Heart left ventricle (tissue), 16 donors: ENCODE measurements at places on chromosomes 11 and 22. TPM values are rescaled to one million over a fixed set of nuclear protein-coding genes. Genes with fewer than 3 reads are reported as not detected.

The ANGPTL5 gene
- total RNA-seq: 0.77 TPM

- H3K4me1 ChIP-seq: no peaks in the 10 kb centered on the region
- no peak for DNase-seq
- no peaks in the 10 kb centered on the region for H3K27me3 ChIP-seq
Measured at GRCh38 chr11:124078591-124078990, 36.7 kb upstream of the VWA5A start.

GRCh38 chr22:43521716-43522115 is 109.9 kb downstream of the MPPED1 start:
- H3K4me3 ChIP-seq: no peak overlapping the region
- H3K27ac ChIP-seq: no peak overlapping the region
- no peak for DNase-seq

- H3K36me3 ChIP-seq: no peaks in the 10 kb centered on the region
- H3K27ac ChIP-seq: no peak overlapping the region
- no peak for DNase-seq
- no peak overlapping the region for H3K4me3 ChIP-seq
- no peaks in the 10 kb centered on the region for H3K4me1 ChIP-seq
Measured at GRCh38 chr22:38832005-38832978, 11.5 kb downstream of the NPTXR start.

GRCh38 chr11:12170984-12171383 is 60.6 kb downstream of the MICAL2 start:
- peaks cover 82% of the 10 kb centered on the region for H3K4me1 ChIP-seq
- DNase-seq: peak; percentile 49

The OR4C11 gene
- total RNA-seq: not detected

DNA sequence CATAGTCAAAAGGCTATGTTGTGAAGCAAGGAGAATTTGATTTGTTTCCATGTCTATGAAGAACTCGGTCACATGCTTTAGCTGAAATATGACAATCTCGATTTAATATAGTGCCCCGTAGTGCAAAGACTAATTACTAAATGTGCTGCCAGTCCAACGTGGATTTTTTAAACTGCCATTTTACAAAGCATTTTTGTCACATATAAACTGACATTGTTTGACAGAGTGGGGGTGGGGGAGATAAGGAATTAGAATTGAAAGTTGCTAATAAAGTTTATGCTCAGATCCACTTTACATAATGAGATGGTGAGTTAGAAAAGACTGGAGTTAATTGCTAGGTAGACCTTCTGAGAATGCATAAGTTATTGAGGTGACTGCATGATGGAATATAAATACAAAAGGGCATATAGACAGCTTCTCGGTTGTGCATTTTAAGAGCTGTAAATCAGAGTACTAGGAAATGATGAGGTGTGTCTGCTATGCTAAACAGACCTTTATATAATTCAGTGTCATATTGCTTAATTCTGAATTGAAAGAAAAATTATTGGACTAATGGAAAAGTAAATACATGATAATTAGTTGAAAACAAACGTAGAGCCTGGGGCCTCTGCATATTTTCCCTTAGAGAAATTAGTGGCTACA is 158.9 kb upstream of the MTNR1B start:
- DNase-seq: no peak
- no peaks in the 10 kb centered on the region for H3K36me3 ChIP-seq
- H3K4me1 ChIP-seq: no peaks in the 10 kb centered on the region
- H3K4me3 ChIP-seq: no peak overlapping the region
- no peaks in the 10 kb centered on the region for H3K27me3 ChIP-seq

The CHRM1 gene
- total RNA-seq: not detected

DNA sequence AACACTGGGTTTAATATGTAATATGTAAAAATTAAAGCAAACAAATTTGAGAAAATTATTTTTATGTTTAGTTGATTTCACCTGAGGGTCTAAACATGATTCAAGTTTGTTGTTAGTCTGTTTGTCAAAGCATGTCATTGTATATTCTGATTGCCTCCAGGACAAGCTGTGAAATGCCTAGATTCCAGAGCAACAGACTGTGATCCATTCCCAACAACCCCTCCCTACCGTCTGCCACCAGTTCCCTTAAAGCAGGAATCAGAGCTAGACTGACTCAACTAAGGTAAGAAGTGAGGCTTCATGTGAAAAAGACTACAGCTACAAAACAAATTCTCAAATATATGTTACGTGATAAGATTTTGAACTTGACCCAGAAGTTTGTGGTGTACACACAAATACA is 304.2 kb downstream of the RAB38 start:
- no peak for DNase-seq
- H3K4me1 ChIP-seq: no peaks in the 10 kb centered on the region
- no peak overlapping the region for H3K27ac ChIP-seq
- H3K4me3 ChIP-seq: no peak overlapping the region
- H3K27me3 ChIP-seq: no peaks in the 10 kb centered on the region

DNA sequence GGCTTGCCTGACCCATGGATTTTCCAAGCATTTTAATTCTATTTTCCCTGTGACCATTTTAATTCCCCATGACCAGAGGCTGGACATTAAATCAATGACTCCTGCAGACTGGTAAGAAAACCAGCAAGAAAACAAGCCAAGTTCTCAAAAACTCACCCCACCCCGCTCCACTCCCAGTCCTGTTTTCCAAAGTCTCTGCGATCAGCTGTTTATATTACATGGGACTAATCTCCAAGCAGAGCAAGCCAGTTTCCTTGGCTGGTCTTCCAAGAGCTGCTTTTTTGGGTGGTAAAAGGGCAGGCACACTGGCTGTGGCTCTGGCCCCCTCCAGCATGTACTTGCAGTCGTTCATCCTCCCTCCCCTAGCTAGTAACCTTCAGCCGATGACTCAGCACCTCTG is 97.9 kb downstream of the RRAS2 start:
- no peak overlapping the region for H3K4me3 ChIP-seq
- H3K27ac ChIP-seq: no peak overlapping the region

The KDELR3 gene
- 10.7 TPM for total RNA-seq

The PTPRJ gene
- total RNA-seq: 39.0 TPM

GRCh38 chr22:46900549-46900948 is 138.1 kb downstream of the TBC1D22A start:
- no peak overlapping the region for H3K27ac ChIP-seq
- peaks cover under 1% of the 10 kb centered on the region for H3K4me1 ChIP-seq
- no peaks in the 10 kb centered on the region for H3K36me3 ChIP-seq
- DNase-seq: no peak
- H3K27me3 ChIP-seq: no peaks in the 10 kb centered on the region

- no peaks in the 10 kb centered on the region for H3K4me1 ChIP-seq
- DNase-seq: no peak
- no peaks in the 10 kb centered on the region for H3K36me3 ChIP-seq
- H3K27me3 ChIP-seq: no peaks in the 10 kb centered on the region
Measured at GRCh38 chr11:131624531-131624930, 254.1 kb downstream of the NTM start.

DNA sequence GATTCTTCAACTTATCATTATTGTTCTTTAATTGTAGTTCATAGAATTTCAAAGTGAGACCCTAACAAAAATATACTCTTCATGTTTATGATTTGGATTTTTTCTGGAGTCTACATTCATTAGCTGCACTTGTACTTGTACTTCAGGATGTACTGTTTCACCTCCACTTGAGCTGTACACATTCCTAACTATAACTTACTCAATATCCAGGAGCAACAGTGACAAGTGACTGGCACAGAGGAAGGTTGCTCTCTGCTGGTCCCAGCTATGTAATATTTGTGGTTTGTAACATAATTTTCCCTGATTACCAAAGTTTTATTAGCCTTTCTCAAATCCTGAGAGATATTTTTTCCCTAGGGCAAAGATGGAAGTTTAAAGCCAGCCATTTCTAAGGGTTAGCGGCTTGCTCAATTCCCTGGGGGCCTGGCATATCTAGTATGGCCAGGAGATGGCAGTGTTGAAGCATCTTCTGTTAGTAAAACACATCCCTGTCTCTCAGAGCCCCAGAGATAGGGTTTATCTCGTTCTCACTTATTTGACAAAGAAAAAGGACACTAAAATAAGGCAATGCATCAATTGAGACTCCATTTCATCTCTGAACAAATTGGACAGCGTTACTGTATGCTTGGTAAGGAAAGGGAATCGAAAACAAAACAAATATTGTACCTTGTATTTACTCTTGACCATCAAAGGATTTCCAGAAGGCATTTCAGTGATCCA is 14.2 kb downstream of the OR52A5 start:
- peak; percentile 49 for DNase-seq
- no peaks in the 10 kb centered on the region for H3K27me3 ChIP-seq
- H3K27ac ChIP-seq: no peak overlapping the region
- H3K36me3 ChIP-seq: no peaks in the 10 kb centered on the region
- H3K4me1 ChIP-seq: no peaks in the 10 kb centered on the region
- no peak overlapping the region for H3K4me3 ChIP-seq

The CRYBB2 gene
- total RNA-seq: not detected

DNA sequence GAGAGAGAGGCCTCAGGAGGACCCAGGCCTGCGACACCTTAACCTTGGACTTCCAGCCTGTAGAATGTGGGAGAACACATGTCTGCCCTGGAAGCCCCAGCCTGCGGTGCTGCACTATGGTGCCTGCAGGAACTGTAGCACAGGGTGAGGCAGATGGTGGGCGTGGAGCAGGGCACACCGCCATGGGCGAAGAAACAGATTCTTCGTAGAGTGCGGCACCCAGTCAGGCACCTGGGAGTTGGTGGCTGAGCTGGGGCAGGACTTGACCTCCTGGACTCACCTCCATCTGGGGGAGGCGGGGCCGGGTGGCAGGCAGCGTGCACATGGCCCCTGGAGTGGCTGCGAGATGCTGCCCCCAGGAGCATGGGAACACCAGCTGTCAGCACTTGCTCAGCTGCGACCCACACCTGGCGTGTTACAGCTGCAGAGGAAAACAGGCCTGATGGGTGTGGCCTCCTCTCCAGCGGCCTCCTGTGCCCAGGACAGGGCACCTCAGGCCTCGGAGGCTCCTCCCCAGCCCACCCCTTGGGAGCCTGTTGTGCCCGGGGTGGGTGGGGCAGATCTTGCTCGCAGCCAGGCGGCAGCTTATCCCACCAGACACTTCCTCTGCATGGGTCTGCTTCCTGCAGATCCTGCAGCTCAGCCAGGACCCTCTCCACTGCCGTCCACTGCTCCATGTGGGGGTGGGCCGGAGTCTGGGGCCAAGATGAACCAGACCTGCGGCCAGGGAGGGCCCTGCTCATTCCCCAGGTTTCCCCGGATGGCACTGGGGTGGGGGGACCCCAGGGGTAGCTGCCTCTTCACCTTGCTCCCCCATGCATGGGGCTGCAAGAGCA is 80.4 kb downstream of the MYEOV start:
- no peaks in the 10 kb centered on the region for H3K4me1 ChIP-seq
- DNase-seq: peak; percentile 6
- no peak overlapping the region for H3K27ac ChIP-seq
- no peaks in the 10 kb centered on the region for H3K27me3 ChIP-seq
- no peaks in the 10 kb centered on the region for H3K36me3 ChIP-seq

DNA sequence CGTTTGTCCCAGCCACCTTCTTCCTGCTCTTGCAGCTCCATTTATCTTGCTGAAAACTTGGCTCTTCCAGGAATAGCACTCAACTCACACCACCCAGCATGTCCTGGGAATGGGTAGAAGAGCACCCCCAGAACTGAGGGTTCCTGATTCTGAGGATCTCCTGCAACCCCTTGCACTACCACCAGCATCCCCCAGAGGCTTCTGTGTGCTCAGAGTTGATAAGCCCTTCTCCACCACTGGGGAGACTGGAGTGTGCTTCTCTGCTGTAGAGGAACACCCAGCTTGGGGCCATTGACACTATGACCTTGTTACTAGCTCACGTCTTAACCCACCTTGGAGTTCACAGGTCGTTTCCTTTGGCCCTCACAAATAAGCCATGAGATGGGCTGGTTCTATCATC is 121.0 kb downstream of the GRIK4 start:
- no peak overlapping the region for H3K27ac ChIP-seq
- no peak overlapping the region for H3K4me3 ChIP-seq
- no peak for DNase-seq
- H3K4me1 ChIP-seq: no peaks in the 10 kb centered on the region
- H3K27me3 ChIP-seq: no peaks in the 10 kb centered on the region

GRCh38 chr11:87006035-87006434 is 31.7 kb upstream of the TMEM135 start:
- H3K27me3 ChIP-seq: no peaks in the 10 kb centered on the region
- no peaks in the 10 kb centered on the region for H3K36me3 ChIP-seq
- no peaks in the 10 kb centered on the region for H3K4me1 ChIP-seq
